HS-5 (cell line): ENCODE measurements at places on chromosomes 1 and 21.

DNA sequence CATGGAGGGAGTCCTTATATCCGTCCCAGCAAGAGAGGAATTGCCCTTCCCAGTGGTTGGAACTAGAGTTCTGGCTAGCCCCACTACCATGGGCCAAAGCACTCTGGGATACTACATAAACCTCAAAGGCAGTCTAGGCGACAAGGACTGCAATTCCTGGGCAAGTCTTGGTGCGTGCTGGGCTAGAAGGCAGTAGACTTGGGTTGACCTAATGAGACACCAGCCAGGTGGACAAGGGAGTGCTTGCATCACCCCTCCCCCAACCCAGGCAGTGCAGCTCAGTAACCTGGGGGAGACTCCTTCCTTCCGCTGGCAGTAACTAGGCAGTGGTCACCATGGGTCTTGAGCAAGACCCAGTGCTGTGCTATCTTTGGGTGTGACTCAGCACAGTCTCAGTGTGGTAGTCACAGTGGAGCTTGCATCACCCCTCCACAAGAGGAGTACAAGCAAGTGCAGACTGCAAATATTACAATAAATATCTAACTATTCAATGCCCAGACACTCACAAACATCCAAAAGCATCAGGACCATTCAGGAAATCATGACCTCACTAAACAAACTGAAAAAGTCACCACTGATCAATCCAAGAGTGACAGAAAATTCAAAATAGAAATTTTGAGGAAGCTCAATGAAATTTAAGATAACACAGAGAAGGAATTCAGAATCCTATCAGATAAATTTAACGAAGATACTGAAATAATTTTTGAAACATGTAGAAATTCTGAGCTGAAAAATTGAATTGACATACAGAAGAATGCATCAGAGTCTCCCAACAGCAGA lies 84.7 kb upstream of the LYPLAL1 start:
- DNase-seq = peak; percentile 79

DNA sequence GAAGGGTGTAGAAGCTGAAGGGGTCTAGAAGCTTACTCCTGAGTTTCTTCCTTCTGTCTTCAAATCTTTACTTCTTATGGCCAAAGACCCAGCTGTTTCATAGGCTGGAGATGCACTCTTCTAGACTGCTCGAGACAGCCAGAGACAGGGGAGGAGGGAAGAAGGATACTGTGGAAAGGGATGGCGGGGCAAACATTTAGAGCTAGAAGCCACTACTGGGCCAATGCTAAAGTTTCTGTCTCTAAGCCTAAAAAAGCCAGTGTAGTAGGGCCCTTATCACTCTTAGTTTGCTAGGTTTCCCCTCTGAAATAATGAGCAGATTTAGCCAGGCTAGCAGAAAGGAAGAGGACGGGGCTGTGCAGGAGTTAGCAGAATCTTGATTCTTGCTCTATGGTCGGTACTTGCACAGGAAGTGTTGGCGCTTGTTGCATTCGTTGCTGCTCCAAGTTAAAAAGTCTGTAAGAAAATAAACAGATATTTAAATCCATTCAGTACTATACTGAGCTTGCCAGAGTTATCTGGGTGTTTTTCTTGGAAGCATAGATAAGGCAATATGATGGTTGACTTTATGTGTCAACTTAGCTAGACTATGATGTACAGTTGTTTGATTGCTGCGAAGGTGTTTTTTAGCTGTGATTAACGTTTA lies 16.9 kb downstream of the REG4 start:
- no peak for DNase-seq

DNA sequence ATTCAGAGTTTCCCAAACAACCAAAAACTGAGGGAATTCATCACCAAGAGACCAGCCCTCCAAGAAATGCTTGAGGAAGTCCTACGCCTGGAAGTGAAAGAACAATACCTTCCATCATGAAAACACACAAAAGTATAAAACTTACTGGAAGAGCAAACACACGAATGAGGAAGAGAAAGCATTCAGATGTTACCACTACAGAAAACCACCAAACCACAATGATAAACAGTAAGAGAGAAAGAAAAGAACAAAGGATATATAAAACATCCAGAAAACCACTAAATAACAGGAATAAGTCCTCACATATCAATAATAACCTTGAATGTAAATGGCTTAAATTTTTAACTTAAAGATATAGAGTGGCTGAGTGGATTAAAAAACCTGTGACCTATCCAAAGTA lies 58.5 kb upstream of the BCL10 start:
- no peak for DNase-seq

DNA sequence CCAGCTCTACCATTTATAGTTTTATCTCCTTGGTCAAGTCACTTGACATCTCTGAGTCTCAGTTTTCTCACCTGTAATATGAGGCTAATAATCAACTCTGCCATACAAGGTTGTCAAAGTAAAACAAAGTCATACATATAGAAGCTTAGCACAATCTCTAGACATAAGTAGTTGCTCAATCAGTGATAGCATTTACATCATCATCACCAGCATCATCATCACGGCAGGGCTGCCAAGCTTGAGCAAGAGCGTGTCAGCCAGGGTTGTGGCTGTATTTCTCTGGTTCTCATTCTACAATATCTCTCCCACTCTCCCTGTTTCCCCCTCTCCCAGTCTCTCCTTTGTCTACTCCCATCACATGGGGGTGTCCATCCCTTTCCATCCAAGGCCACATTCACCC lies 41.7 kb upstream of the COA6 start:
- no peak for DNase-seq

GRCh38 chr1:23618586-23619083 lies 59.3 kb upstream of the ID3 start:
- DNase-seq = no peak

DNA sequence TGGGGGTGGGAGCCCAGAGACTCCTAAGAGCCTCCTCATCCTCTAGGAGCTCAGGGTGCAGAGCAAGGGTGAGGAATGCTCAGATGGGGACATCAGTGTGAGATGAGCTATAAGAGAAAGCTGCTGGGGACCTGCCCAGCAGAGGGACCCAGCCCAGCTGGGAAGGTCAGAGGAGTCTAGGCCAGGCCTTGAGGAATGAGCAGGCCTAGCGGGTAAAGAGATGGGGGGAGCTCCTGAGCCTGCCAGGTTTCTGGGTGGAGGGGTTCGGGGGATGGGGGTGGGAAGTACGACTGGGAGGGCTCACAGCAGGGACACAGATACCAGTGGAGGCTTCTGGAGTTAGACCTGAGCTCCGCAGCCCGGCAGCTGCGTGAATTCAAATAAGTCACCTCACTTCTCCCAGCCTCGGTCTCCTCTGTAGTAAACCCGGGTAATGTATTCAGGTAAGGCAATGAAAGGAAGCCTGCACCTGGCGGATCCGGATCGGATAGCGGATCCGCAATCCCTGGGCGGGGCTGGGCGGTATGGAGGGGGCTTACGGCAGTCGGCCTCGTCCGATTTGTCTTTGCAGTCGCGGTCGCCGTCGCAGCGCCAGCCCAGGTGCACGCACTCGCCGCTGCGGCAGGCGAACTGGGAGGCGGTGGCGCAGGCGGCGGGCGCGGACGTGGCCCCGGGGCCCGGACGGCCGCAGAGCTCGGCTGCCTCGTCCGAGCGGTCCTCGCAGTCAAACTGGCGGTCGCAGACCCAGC lies 38.0 kb upstream of the MAGOH start:
- no peak for DNase-seq

GRCh38 chr1:172429331-172430127 lies 9.0 kb downstream of the C1orf105 start:
- no peak for DNase-seq

- no peak for DNase-seq
Observed at GRCh38 chr1:24898909-24899439, 31.1 kb downstream of the RUNX3 start.

- no peak for DNase-seq
Observed at GRCh38 chr1:116807394-116808199, 53.4 kb downstream of the CD2 start.
